Urinary bladder (tissue), 4 donors: ENCODE measurements at places on chromosomes 3 and 15. TPM values are rescaled to one million over a fixed set of nuclear protein-coding genes. Genes with fewer than 3 reads are reported as not detected.

The FAM81A gene
- 2.0 TPM for total RNA-seq

The GOLGA6A gene
- not detected for total RNA-seq

The COLQ gene
- 6.8 TPM for total RNA-seq

The POLQ gene
- 7.3 TPM for total RNA-seq

The ANKUB1 gene
- not detected for total RNA-seq

The DPH3 gene
- 20.9 TPM for total RNA-seq

The GPR62 gene
- not detected for total RNA-seq

The STX19 gene
- 0.48 TPM for total RNA-seq

The KBTBD12 gene
- total RNA-seq: 2.7 TPM

The KBTBD8 gene
- total RNA-seq: 3.8 TPM

The CD86 gene
- total RNA-seq: 6.1 TPM

The CD200R1 gene
- total RNA-seq: 7.5 TPM
